ENCODE measurements at places on chromosomes 3 and 15.

- no peak for DNase-seq
These were observed 276.6 kb upstream of the THBS1 start for GRCh38 chr15:39304201-39304841.

DNA sequence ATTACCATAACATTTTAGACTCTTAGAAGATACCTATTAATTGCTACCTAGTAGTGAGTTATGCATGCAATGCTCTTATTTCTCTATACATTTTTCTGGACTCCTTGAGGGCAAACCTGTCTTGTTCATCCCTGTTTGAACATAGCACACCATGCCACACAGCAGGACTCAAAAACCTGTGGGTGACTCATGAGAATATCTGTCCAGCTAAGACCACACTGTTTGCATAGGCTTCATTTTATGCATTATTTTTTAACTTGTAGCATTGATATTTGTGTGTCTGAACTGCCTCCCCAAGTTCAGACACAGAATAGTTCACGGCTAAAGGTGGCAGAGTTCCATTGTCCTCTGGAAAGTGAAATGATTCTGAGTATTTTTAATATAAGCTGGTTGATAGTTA lies 1.8 kb downstream of the LMCD1 start:
- no peak for DNase-seq

DNA sequence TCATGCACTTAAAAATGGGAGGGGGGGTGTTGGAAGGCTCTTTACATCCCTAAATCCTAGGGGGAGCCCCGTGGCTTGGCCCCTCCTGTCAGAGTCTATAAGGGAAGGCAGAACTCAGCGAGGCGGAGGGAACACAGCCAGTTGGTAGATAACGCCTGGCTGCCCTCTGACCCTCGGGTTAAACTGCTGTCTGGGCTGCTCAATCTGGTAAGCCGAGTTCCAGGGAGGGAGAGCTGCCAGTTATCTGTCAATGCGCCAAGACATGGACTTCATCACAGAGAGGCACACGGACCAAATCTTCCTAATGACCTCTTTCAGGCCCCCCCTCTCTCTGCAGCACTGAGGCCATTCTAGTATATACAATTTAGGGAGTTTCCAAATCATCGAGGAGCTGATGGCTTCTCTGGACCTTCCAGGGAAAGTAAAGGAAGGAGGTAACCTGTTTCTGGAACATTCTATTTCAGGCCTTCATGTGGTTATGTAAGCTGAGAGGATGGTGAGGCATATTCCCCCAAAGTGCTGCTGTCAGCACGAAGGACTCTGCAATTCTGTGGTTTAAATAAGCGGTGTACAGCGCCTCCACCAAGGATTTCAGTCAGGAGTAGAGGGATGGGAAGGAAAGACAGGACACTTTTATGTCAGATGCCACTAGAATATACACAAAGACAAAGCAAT lies 349.0 kb downstream of the MCTP2 start:
- DNase-seq: no peak

- no peak for DNase-seq
These were observed 44.4 kb upstream of the SLC6A11 start for GRCh38 chr3:10771486-10772270.

DNA sequence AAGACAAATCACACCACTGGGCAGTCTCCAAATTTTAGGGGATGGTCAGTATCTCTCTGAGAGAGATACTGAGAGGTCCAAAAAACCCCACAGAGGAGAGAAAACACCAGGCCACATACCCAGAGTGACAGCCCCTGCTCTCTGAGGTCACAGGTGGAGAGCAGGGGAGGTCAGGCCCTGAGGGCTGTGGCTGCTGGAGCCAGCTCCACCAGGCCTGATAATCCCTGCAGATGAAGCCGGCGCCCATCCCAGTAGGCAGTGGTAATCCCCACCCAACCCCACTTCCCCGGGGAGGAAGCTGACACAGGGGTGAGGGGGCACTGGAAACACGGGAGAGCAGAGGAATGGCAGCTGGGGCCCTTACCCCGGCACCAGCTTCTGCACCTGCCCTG lies 31.2 kb upstream of the SRP14 start:
- DNase-seq: no peak

GRCh38 chr15:49083401-49084284 lies 37.4 kb upstream of the SECISBP2L start:
- no peak for DNase-seq

- DNase-seq: no peak
These were observed 810.2 kb upstream of the ALCAM start for GRCh38 chr3:104556372-104557078.

DNA sequence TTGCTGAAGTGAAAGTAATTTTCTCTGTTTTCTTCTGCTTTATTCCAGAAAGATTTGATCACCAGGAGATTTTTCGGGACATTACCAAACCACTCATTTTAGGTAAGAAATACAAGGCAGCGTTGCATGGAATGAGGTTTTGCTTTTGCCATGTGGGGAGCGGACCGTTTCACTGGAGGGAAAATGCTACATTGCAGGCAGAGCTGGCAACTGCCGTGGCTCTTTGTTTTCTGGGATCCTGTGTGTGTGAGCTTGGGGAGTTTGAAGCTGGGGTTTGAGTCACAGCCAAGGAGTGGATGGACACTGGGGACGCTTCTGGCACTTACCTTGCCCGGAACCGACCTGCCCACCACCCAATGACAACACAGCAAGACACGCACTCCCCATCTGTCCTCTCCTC lies 109.9 kb downstream of the APBA2 start:
- no peak for DNase-seq

DNA sequence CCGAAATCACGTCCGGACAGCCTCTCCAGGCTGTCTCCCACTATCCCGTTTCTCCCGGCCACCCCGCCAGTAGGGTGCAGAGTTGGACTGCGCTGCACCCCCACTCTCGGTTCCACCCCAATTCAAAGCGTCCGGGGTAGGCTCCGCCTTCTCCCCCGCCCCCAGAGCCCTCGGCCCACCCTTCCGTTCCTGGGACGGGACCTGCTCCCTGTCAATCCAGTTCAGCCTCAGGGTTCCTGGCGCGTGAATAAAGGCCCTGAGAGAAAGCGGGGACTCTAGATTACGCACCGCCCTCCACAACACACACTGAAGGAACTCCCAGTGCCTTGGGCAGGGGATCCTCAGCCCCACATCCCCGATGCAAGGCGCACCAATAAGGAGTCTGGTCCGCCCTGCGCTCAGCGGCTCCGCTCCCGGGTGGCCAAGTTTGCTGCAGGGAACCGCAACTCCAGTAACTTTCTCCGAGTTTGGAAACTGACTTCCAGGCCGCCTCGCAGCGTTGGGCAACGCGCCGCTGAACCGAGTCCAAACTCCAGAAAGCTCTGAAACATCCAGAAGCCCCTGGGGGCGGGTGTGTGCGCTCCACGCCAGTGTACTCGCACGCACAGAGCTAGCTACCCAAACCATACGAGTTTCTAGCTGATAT lies 1.9 kb downstream of the ADAMTS9 start:
- no peak for DNase-seq

DNA sequence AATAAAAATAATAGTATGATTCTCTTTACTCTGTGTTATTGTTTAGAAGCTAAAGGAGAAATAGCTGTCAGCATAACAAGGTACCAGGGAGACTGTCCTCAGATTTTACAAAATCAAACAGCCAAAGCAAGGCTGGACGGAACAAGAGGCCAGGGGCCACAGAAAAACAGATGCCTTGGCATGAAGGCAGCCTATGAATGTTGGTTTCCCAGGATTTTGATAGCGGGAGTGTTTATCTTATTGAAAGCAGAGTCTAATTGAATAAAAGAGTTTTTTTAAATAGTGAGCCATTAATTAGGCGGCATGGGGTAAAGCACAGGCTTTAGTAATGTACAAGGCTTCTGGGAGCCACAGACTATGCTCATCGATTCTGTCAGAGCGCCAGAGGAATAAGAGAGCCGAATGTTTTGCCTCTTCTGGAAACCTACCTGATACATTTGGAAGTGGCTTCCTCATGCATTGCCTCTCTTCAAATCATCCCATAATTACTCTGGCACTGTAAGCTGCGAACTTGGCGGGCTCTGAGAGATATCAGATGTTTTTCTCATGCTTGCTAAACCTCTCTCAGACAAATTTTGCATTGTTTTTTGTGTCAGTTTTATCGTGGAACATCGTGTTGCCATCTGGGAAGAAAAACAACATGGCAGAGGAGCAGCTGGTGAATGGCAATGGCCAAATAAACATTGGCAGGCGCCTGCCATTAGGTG lies 30.4 kb upstream of the TMCO5A start:
- DNase-seq: no peak

GRCh38 chr3:192870822-192871221 lies 46.8 kb downstream of the MB21D2 start:
- DNase-seq: no peak

Measured in esophagus squamous epithelium (tissue), 5 donors.